ENCODE measurements at places on chromosomes 7 and 10.

- peak; percentile 93 for DNase-seq
Observed at GRCh38 chr7:24836084-24836483, 78.8 kb upstream of the GSDME start.

DNA sequence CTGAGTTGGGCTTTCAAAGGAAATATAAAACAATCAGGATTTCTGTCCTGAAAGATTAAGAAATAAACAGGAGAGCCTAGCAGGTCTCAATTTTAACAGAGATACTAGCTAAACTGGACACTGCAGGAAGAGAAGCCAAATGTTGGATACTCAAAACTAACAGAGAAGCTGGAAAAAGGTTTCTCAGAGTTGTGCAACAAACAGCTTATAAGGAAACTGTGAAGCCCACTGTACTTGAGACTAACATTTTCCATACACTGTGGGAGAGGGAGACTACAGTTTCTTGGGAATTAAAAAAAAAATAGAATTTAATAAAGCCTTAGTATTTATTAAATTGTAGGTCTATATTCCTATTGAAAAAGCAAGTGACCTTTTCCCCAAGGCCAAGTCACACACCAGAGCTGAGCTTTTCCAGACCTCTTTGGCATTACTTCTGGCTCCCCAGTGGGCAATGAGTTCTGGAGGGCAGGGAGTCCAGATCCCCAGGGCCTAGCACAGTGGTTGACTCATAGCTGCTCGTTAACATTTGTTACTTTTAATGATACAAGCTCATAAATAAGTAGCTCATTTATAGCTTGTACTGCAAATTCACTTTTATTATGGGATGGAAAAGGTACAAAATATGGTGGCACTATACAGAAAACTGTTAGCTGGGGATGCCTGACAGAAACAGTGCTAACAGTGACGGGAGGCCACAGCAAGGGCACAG is 68.3 kb downstream of the MINDY3 start:
- DNase-seq: no peak

DNA sequence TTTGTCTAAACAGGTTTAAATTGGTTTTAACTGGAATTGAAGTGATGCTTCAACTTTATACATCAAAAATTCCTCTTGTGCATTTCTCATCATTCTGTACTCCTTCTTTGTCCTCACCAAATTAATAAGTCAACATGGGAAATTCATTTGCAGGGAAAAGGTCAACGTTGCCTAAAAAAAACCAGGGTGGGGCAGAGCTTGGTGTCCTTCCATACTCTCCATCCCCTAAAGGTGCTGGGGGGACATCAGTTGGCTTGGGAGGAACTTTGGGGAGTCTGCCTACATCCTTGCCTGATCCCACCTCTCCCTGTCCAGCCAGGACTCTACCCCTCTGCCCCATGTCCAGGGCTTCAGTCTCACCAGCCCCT is 34.1 kb upstream of the SLC26A3 start:
- no peak for DNase-seq

- no peak for DNase-seq
Observed at GRCh38 chr10:905503-905902, 26.0 kb downstream of the LARP4B start.

DNA sequence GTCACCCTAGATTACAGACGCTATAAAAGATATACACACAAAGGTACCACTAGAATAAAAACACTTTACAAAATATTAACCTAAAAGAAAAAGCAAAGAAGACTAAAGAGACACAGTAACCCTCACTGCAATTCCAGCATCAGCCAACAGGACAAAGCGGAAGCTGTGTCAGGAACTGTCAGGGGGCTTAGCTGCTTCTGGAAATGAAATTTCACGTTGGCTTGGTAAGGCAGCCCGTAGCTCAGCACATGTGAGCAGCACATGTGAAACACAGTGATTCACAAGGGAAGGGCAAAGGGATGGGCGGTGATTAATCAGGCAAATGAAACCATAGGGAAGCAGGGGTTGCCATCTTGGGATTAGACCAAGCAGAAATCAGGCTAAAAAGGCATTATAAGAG is 195.4 kb downstream of the MGMT start:
- no peak for DNase-seq

GRCh38 chr10:122352817-122353525 is 21.5 kb upstream of the PLEKHA1 start:
- no peak for DNase-seq

DNA sequence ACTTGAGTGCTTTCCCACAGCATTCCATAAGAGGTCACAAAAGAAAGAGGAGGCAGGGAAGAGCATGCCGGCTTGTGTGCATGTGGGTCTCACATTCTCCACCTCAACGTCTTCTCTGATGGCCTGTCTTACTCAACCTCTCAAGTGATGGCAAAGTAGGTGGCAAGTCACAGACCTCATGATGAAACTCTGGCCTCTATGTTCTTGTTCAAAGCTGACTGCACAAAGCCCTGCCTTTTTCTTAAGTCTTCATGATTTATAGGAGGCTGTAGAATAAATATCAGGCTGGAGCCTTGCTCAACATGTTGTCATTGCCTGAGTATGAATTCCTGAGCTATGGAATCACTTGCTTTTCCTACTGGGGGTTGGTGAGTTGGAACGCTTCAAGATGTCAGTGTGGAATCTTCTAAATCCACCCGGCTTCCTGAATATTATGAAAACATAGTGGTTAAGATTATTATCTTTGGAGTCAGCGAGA is 213.6 kb upstream of the INHBA start:
- no peak for DNase-seq

- DNase-seq: no peak
Observed at GRCh38 chr7:107108793-107109371, 59.9 kb upstream of the HBP1 start.

DNA sequence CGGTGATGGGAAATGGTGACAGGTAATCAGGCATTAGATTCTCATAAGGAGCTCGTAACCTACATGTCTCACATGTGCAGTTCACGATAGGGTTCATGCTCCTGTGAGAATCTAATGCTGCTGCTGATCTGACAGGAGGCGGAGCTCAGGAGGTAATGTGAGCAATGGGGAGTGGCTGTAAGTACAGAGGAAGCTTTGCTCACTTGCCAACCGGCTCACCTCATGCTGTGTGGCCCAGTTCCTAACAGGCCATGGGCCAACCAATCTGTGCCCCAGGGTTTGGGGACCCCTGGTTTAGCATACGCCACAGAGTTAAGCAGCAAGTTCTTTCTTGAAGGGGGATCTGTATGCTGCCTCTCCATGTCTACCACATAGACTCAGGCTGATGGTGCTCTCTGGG is 133.1 kb downstream of the IQUB start:
- no peak for DNase-seq

DNA sequence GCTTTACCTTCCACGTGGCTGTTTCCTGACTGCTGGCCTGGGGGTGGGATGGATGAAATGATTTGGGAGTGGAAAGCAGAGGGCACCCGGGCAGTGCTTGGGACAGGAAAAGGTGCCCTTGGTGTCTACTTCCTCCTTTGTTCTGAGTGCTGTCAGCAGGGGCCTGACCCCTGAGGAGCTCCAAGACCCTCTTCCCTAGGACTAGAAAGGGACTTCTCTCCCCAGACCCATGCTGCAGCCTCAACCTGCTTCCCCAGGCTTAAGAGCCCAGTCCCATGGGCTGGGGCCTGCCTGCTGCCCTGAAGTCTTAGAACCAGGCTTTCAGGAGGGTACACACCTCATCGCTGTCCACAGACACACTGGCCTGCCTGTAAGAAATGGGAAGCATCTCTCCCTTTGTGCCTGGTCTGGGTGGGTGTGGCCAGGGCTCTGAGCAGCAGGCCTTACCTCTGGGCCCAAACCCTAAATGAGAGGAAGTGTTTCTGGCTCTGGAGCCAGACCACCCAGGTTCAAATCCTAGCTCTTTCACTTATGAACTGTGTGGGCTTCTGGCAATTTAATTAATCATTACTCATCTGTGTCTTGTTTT is 12.9 kb downstream of the CDH23 start:
- DNase-seq: no peak

DNA sequence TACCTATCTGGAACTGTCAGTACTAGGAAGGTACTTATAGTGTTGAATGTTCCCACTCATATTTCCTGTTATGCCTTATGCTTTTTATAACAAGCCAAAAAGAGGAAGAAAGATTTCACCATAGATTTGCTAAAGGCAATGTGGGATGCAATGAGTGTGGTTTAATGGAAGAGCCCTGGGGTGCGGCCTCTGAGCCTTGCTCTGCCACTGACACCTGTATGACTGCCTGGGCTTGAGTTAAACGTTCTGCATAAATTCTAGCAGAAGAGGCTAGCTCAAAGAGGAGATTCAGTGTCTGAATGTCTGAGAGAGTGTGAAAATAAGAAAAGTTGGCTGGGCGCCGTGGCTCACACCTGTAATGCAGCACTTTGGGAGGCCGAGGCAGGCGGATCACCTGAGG is 143.8 kb downstream of the TPST1 start:
- DNase-seq: peak; percentile 3
